ENCODE measurements at places on chromosomes 1 and 21. TPM values are rescaled to one million over a fixed set of nuclear protein-coding genes. Genes with fewer than 3 reads are reported as not detected.

DNA sequence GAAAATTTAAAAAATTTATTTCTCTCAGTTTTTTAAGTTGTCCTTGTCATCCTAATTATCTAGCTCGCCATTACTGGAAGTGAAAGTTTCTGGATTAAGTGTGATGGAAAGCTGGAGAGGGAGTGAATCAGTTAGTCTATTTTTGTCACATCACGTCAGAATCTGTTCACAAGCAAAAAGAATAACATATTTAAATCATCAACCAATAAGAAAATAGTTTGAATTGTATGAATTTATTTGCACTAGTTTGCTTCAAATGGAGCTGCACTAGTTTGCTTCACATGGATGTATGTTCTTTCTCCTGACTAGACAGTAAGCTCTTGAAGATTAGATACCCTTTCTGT is 22.8 kb downstream of the PHC2 start:
- no peak for DNase-seq

MXRA8 gene
- total RNA-seq, result 0.19 TPM

EXTL1 gene
- not detected for total RNA-seq

DNA sequence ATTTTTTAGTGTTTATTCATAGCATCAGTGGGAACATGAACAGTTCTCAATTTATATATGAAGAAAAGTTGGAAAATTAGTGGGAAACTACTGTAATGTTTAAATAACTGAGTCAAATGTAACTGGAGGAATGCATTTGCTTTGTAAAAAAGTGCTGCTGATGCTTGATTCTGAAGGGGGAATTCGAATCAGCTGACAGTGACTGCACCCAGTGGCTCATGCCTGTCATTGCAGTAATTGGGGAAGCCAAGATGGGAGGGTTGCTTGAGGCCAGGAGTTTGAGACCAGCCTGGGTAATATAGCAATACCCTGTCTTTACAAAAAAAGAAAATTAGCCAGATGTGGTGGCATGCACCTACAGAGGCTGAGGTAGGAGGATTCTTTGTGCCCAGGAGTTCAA is 398.4 kb downstream of the ZP4 start:
- DNase-seq, result no peak

DRAXIN gene
- 0.07 TPM for total RNA-seq

C1orf56 gene
- total RNA-seq, result 1.8 TPM

GRCh38 chr1:2587071-2587859 is 688 bp downstream of the PRXL2B start:
- peak; percentile 44 for DNase-seq

GRCh38 chr1:196877964-196878363 is 9.9 kb upstream of the CFHR4 start:
- no peak for DNase-seq

DNA sequence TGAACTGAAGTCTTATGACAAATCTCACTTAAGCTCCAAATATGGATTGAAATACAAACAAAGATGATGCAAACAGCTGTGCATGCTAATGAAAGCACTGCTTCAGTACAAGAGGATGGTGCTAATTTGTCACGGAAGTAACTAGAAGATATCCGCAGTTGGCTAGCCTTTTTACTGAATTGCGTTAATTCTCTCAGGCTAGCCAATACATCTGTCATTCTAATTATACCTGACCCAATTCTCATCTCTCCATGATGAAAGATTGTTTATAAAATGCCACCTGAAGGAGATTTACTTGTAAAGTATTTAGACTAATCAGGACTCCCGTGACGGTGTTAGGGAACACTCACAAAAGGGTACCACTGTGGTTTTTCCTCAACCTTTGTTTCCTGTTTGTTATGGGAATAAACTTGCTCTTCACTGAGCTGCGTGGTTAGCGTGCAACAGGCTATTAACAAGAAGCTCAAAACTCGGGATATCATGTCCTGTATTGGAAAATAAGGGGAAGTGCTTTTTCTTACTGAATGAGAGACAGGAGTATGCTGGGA is 162.5 kb downstream of the APP start:
- no peak for DNase-seq

GRCh38 chr1:37914719-37915475 is 32.0 kb downstream of the INPP5B start:
- DNase-seq, result no peak

DNA sequence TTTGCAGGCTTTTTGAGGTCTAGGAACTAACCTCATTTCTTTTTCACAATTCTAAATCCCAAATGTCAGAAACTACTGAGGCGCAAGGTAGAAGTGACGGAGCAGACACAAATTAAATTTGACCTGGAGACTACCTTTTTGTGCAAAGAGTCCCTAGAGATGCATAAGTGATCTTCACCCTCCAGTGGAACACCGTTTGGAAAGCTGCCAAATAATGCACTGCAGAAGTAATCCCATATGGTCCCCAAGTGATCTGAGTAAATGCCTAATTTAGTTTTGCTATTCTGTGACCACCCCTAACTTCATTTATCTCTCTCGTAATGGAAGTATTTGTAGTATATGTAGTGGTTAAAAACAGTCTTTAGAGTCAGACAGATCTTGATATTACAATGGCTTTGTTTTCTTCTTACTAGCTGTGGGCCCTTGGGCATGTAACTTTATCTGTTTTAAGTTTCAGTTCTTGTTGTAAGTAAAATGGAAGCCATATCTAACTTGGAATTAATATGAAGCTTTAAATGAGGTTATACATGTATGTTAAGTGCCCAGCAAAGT is 70.4 kb upstream of the IPO9 start:
- no peak for DNase-seq

GRCh38 chr1:40270152-40270834 is 12.3 kb downstream of the ZMPSTE24 start:
- DNase-seq, result peak; percentile 48

LCE1E gene
- total RNA-seq, result not detected

- DNase-seq, result no peak
Measured at GRCh38 chr1:214658785-214659184, 55.8 kb downstream of the CENPF start.

DNA sequence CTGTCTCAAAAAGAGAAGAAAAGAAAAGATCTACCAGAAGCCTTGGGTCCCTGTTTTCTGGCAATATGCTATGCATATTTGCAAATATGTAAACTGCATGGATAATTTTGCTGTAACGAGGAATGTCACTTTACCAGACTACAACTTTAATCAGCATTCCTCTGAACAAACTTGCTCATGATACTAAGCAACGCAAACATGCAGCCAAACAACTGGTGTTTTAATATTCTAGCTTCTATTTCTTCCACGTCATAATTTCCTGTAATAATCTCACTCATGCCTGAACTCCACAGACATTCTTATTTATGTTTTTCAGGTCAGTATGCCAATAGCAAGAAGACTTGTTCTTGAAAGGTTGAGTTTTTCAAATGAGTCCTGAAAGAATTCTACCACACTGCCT is 114.1 kb downstream of the SIM2 start:
- DNase-seq, result no peak

DNA sequence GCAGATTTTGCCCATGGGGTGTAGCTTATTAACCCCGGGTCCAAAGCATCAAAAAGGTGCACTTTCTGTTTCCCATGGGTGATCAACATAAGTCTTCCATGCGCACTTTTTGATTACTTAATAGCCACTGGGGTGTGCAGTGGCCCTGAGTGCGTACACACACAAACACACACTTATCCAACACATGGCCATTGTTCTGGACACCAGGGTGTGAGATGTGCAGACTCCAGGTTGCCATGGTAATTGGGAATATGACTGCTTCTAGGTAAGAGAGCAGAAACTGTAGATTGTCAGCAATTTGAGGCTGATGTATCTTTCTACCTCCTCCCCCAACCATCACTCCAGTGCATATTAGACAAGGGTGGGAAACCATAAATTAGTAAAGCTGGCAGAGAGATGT is 68.8 kb downstream of the MAB21L3 start:
- DNase-seq, result no peak

PRKAB2 gene
- 7.4 TPM for total RNA-seq

DNA sequence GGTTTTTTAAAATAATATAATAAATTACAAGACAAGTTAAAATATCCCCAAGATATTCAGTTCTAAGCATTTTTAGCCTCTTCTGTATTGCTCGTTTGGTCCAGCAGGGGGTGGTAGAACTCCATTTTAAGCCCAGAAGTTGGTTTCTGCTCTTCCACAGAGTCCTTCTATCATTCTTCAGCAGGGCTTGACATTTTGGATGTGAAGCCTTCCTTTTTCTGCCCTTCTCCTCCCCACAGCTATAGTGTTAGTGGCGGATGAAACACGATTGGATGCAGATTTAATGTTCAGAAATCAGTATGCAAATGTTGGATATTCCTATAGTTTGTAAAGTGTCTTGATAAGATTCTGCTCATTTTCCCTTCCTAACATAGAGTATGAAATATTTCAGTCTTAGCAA is 1.4 kb downstream of the NCAM2 start:
- DNase-seq, result peak; percentile 47

GRCh38 chr1:233885196-233885920 is 19.1 kb upstream of the SLC35F3 start:
- no peak for DNase-seq

OR10J1 gene
- not detected for total RNA-seq

E2F2 gene
- total RNA-seq, result 22.1 TPM

DNA sequence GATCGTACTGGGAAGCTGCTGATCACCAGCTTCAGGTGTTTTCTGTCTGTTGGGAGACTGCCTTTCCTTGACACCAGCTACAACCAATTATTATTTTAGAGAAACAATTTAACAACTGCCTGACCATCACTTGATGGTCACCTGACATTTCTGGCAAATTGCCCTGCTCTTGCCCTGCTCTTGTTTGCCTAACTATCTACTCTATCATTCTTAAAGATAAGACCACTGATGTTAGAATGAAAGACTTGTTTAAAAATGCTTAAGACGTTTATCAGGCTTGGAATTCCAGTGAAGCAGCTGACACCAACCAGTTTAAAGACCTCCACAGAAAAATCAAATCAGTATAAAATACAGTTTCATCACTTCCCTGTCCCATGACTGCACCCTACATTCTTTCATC is 423.3 kb upstream of the CAMK1G start:
- DNase-seq, result no peak

DNA sequence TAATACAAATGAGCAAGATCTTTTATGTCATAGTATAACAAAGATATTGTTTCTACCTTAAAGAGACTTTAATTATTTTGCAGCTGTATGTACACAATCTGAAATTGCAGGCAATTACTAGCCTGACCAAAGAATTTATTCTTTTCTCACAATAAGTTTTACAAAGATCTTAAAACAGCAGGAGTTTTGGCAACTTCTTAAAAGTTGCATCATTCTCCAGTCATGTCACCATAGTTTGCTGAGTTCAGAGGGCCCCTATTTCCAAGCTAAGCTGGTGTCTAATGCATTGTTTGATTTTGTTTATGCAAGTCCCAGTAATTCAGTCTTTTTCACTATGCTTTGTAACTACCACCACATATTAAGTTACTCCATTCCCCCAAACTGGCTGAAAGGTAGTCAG is 114.8 kb downstream of the DNAH14 start:
- no peak for DNase-seq

KCNJ10 gene
- total RNA-seq, result not detected

OR2G6 gene
- not detected for total RNA-seq
